ENCODE measurements at places on chromosomes 2 and 18.

DNA sequence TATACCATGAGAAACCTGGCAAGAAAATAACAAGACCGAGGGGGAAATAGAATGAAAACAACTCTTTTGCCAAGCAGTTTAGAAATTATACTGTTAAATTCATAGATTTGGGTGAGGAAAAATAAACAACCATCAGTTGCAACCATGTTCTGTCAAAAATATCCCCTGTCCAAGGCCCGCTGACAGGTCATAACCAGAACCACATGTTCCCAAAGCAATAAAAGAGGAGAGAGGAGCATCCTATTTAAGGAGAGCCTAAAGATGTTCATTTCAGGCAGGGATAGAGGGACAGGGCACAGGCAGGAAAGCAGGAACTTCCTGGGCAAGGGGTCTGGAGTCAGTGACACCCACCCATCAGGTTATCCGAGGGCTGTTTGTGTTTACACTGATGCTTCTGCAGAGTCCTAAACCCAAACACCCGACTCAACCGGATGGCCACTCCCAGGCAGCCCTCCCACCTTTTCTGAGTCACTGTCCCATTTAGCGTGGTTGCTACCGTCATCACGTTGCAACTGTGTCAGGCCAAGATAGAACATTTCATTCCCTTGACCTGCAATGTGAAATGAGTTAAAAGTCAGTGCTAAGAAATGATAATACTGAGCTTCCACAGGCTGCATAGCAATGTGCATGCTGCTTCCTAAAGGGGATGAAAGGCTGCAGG, 468.3 kb upstream of the RAB12 start:
- DNase-seq, result no peak

DNA sequence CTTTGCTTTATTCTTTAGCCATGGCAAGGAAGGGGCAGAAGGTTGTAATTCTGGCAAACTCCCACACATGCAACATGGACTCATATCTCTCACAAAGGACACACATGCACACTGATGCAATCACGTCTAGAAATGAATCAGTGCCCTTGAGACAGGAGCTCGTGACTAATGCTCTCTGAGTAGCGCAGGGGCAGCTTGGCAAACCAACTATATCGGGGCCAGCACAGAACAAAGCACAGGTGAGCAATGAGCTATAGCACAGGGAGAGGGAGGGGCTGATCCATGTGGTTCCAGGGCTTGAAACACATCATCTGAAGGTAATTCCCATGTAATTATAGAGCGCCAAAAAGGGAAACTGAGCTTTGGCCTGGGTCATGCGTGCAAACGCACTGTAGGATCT, 165.2 kb upstream of the KLF7 start:
- DNase-seq, result no peak

- DNase-seq, result no peak
Measured at GRCh38 chr2:201425952-201426351, 25.3 kb downstream of the TRAK2 start.

DNA sequence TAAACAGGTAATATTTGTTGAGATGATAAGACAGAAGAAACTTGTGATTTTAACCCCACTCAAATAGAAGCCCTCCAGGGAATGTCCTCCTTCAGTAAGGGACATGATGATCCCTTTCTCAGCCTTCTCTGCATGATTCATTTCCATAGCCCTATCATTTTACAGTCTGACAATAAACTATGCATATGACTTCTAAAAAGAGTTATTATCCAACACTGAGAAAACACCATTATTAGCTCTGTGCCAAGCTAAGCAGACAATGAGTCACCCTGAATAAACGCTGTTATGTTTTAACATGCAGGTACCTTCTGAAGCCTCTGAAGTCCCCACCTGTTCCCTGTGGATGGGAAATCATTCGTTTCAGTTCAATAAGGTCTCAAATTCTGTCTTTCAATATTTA, 54.7 kb downstream of the DTNB start:
- DNase-seq, result no peak

- no peak for DNase-seq
Measured at GRCh38 chr2:150554046-150554445, 66.6 kb upstream of the RND3 start.

- DNase-seq, result peak; percentile 42
Measured at GRCh38 chr2:241910604-241911520, 41.3 kb downstream of the RTP5 start.

- no peak for DNase-seq
Measured at GRCh38 chr2:235220331-235220730, 268.5 kb downstream of the SH3BP4 start.

DNA sequence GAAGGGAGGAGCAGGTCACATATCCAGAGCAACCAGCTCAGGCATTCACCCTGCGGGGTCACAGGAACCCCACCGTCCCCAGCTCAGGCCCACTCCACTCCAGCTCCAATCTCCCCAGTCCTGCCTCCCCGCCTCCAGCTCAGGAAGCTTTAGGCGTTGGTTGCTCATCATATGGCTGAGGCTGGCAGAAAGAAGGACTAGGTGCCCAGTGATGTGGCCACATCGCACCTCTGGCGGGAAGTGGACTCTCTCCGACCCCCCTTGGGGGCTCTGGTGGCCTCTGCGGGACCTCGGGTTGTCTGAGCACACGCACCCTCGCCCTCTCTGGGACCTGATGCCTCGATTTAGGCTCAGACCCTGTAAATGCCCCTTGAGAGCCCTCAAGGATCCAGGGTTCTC, 187.7 kb downstream of the ZFP36L2 start:
- DNase-seq, result no peak

DNA sequence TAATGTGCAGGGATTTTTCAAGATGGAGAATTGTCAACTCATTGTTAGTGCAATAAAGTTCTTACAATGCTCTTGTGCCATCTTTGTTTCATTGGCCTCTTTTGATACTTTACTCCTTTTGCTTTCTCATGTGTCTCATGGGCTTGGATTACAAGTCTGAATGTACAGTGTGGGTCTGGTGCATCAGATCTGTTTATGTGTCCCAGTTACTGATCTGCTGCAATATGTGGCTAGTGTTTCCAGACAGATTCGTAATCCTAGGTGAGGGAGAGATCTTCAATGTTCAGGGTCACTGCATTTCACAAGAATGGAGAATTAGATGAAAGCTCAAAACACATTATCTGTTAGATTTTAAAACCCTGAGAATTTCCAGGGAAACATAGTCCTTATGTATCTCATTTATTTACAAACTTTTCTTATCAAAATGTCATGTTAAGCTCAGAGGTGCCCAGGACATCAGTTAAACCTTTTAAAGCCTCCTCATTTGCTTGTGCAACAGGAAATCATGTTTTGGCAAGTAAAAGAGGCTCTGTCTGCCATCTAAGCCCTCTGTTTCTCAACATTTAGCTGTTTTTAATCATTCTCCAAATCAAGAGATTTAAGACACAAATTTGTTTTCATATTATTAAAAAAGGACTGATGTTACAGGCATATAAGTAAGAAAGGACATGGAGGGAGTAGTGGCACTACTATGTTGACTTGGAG, 108.1 kb downstream of the NUP35 start:
- no peak for DNase-seq

DNA sequence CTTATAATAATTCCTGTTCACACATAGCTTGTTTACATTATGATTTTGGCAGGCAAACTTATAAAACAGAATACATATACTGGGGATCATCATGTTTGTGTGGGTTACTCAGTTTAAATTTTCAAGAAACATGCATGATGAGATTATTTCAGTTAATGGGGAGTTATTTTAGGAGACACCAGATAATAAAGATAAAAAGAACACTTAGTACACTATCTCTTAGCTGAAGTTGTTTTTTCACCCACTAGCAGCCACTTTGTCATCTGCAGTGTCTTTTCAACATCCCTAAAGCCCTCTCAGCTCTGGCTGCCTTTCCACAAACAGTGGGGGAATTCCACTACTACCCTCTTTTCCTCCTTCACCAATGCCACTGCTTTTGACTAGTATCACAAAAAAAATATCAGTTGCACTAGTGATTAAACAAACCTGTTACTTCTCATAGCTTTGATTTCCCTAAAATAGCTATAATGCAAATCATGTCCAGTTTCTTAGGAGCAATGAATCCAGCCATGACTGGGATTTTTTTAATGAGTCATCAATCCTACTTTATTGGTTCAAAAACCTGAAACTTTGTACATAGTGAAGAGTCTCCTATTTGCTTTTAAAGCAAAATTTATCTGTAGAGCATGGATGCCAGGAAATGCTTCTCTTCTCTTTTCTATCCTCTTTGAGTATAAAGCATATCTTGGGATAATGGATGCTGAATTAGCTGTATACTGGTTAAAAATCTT, 156.7 kb upstream of the TFPI start:
- DNase-seq, result no peak

GRCh38 chr2:235557903-235558302, 64.1 kb downstream of the AGAP1 start:
- no peak for DNase-seq

DNA sequence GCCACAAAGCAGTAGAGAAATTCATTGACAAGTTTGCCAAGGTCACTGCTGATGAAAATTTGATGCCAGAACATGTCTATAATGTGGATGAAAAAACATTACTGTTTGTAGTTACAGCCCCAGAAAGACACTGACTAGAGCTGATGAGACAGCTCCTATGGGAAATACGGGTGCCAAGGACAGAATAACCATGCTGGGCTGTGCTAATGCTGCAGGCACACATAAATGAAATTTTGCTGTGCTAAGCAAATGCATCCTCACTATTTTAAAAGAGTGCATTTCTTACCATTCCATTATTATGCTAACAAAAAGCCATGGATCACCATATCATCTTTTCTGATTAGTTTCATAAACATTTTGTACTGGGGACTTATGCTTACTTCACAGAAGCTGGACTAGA, 208.2 kb downstream of the FHOD3 start:
- no peak for DNase-seq

- peak; percentile 55 for DNase-seq
Measured at GRCh38 chr2:240418311-240418710, 17.2 kb upstream of the GPC1 start.

GRCh38 chr18:45829855-45830254, 4.4 kb downstream of the SIGLEC15 start:
- no peak for DNase-seq

- no peak for DNase-seq
Measured at GRCh38 chr2:67877301-67877700, 185.5 kb downstream of the C1D start.

DNA sequence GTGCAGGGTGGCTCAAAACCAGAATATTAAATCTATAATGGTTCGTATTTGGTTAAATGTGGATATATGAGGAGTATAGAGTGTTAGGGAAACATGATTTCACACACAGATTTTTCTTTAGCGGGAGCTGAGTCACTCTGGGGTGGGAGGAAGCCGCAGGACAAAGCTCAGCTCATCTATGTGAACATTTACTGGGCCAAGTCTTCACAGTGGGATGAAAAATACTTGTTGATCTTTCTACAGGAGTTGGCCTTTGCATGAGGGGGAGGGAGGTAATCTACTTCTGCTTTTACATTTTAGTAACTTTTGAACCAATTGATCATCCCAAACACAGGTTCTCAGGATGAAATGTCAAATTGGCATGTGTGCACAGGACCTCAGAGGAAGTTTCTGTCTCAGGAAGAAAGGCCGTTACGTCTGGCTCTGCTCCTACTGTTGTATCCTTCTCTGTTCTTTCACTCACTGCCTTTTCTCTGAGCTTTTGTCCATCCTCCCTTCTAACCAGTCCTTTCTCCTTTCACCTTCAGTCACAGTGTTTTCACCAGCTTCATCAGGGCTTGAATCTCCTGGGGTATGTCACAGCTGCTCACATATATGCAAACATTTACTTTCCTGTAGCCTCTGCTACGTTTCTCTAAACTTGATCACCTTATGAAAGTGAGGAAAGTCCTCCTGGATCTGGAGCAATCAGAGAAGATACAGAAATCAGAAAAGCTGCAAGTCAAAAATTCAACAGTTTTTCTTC, 943.3 kb upstream of the FANCL start:
- DNase-seq, result no peak

GRCh38 chr2:127174136-127174535, 46.0 kb downstream of the CYP27C1 start:
- DNase-seq, result peak; percentile 51

DNA sequence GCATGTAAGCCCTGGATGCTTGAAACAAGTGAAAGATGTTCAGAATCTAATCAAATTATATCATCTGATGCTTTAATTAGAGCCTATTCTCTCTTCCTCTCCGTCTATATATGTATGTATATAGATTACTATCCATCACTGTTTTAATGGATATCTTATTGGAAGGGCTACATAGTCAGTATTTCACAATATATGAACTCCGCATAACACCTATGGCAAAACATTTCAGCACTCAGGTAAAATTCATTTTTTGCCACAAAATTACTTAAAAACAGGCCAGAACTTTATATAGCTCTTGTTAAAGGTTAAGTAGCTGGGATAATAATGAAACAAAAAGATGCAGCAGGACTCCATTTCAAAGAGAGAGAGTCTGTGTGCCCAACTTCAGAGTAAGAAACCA, 1.2 kb downstream of the PJVK start:
- DNase-seq, result no peak

DNA sequence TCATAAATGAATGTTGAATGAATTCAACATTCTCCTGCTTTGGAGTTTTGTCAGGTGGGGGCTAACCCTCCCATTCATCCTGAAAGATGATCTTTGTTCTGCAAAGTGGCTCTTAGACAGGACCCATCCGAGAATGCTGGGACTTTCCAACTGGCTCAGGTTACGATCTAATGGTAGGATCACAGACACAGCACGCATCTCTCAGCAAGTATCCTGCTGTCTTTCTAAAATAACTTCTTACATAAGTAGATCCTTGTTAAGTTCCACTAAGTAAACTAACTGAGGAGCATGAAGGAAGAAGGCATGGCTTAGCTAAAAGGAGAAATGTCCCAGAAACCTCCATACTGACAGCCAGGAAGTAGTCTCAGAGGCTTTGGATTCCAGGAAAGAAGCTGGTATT, 23.7 kb downstream of the CYP27A1 start:
- no peak for DNase-seq

DNA sequence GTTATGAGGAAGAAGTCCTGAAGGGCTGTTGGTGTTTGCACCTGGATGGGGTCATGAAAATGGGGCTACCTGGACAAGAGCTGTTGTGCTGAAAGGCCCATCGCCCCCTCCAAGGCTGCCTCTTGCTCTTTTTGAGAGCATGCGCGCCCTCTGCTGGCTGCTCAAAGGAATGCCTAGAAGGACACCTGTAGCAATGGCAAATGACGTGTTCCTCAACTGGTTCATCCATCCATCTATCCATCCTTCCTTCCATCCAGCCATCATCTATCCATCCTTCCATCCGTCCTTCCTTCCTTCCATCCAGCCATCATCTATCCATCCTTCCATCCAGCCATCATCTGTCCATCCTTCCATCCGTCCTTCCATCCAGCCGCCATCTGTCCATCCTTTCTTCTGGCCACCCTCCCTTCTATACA, 17.2 kb upstream of the RPL31 start:
- DNase-seq, result peak; percentile 72

GRCh38 chr2:5433855-5434254, 258.3 kb upstream of the SOX11 start:
- DNase-seq, result no peak

DNA sequence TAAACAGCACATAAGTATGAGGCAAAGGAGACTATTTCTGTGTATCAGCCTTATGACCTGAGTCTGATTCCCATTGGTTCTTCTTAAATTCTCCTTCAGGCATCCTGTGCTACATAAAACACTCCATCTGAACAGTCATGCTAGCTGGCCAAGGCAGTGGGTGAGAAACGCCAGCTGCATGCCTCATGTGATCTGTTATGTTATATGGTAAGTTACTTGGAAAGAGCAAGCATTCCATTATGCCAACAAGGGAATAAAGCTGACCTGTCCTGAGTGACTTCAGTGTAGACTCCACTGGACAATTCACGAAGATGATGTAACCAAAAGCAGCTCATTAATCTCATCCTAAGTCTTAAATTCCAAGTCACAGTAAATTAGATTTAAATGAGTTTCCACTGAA, 216.5 kb upstream of the FN1 start:
- DNase-seq, result no peak

Data from posterior cingulate gyrus (tissue), 11 donors.